Naive thymus-derived CD4-positive, alpha-beta T cell (primary cell): ENCODE measurements at places on chromosomes 4 and X.
A peak's percentile ranks its signal among the peaks of the same experiment; 100 is the strongest.

- no peaks in the 10 kb centered on the region for H3K27me3 ChIP-seq
- DNase-seq: no peak
- H3K27ac ChIP-seq: no peak overlapping the region
- H3K36me3 ChIP-seq: no peaks in the 10 kb centered on the region
- H3K4me1 ChIP-seq: no peaks in the 10 kb centered on the region
Observed at GRCh38 chrX:151973851-151974335, 583 bp downstream of the GABRE start.

DNA sequence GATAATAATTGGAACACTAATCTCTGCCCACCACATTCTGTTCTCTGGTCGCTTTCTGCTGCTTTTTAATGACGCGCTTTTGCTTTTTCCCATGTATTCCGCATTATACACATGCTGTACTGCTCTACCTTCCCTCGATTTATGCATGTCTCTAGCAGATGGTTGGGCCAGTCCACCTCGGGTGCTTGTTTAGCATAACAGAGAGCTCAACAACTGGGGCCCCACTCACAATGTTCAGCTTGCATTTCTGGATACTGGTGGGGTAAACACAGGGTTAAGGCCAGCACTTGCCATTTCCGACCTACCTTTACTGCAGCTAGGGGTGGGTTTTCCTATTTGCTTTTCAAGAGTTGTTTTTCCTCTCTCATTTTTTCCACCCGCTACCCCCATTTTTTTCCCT is 255.8 kb downstream of the SOX3 start:
- H3K27ac ChIP-seq: no peak overlapping the region
- H3K4me3 ChIP-seq: no peak overlapping the region
- no peaks in the 10 kb centered on the region for H3K27me3 ChIP-seq
- H3K4me1 ChIP-seq: no peaks in the 10 kb centered on the region
- no peak for DNase-seq

GRCh38 chr4:132276185-132276584 is 872.9 kb upstream of the PCDH10 start:
- no peaks in the 10 kb centered on the region for H3K36me3 ChIP-seq
- no peak for DNase-seq
- H3K4me3 ChIP-seq: no peak overlapping the region
- no peak overlapping the region for H3K27ac ChIP-seq

GRCh38 chr4:170526471-170526870 is 436.7 kb upstream of the AADAT start:
- no peaks in the 10 kb centered on the region for H3K4me1 ChIP-seq
- no peaks in the 10 kb centered on the region for H3K27me3 ChIP-seq
- H3K36me3 ChIP-seq: no peaks in the 10 kb centered on the region
- DNase-seq: no peak
- no peak overlapping the region for H3K27ac ChIP-seq
- no peak overlapping the region for H3K4me3 ChIP-seq

DNA sequence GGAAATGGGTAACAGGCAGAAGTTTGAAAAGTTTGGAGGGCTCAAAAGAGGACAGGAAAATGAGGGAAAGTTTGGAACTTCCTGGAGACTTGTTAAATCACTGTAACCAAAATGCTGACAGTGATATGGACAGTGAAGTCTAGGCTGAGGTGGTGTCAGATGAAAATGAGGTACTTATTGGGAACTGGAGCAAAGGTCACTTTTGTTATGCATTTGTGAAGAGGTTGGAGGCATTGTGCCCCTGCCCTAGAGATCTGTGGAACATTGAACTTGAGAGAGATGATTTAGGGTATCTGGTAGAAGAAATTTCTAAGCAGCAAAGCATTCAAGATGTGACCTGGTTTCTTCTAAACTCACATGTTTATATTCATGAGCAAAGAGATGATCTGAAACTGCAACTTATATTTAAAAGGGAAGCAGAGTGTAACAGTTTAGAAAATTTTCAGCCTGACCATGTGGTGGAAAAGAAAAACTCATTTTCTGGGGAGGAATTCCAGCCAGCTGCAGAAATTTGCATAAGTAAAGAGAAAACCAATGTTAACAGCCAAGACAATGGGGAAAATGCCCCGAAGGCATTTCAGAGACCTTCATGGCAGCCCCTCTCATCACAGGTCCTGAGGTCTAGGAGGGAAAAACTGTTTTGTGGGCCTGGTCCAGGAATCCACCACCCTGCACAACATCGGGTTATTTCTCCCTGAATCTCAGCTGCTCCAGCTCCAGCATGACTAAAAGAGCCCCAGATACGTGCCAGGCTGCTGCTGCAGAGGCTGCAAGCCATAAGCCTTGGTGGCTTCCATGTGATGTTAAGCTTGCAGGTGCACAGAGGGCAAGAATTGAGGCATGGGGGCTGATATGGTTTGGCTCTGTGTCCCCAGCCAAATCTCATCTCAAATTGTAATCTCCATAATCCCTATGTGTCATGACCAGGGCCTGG is 632.5 kb upstream of the GNPDA2 start:
- no peak overlapping the region for H3K4me3 ChIP-seq
- no peak for DNase-seq
- no peaks in the 10 kb centered on the region for H3K36me3 ChIP-seq

DNA sequence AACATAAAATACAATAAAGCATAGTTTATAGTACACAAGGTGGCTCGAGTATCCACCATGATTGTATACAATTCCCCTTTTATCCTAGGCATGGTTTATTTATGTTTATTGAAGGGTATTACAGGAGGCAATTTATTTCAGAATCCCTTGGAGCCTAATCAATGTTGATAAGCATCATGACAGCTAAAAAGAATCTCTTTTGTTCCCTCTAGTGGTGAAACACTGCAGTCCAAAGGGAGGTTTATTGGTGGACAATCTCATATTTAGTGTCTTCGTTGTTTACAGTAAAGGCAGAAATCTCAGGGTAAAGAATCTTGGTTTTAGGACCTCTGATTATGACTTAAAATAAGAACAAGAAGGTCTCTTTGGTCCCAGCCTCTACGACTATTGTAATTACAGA is 1712.5 kb downstream of the C4orf33 start:
- no peak for DNase-seq
- no peaks in the 10 kb centered on the region for H3K4me1 ChIP-seq
- H3K27me3 ChIP-seq: no peaks in the 10 kb centered on the region
- H3K4me3 ChIP-seq: no peak overlapping the region
- H3K27ac ChIP-seq: no peak overlapping the region

DNA sequence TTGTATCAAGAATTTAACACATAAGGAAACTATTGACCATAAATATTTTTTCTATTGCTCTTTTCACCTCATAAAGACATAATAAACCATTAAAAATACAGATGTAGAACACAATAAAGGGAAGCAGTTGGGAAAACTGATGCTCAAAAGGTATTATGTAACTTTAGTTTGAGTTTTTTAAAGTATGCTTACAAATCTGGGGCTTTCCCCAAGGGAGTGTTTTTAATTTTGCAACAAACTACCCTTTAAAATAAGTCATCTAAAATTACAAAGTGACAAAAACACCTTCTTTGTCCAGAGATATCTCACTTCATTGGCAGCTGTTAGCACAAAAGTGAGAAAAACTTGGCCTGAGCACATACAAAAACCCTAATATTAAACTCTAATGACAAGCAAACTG is 55.0 kb downstream of the PRDM5 start:
- no peaks in the 10 kb centered on the region for H3K27me3 ChIP-seq
- no peaks in the 10 kb centered on the region for H3K36me3 ChIP-seq
- H3K27ac ChIP-seq: no peak overlapping the region
- H3K4me1 ChIP-seq: no peaks in the 10 kb centered on the region
- H3K4me3 ChIP-seq: no peak overlapping the region

- no peaks in the 10 kb centered on the region for H3K27me3 ChIP-seq
- H3K4me3 ChIP-seq: no peak overlapping the region
- H3K36me3 ChIP-seq: no peaks in the 10 kb centered on the region
- H3K27ac ChIP-seq: no peak overlapping the region
Observed at GRCh38 chr4:8502836-8503585, 62.4 kb downstream of the TRMT44 start.

DNA sequence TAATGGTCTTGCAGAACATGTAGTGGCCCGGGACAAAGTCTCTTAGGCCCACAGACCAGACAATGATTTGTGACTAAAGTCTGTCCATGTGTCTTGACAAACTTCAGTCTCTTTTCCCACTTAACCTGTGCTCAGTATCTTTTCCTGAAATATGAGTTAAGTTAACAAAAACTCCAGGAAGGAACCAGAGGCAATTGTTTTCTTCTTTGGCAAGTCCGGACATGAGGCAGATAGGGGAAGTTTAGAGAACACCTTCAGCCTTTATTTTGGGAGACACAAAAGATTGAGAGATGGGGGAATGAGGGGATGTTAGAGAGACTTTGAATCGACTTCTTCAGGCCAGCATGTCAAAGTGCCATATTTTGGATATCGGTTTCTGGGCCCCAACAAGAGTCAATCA is 80.2 kb upstream of the FRMPD4 start:
- H3K4me3 ChIP-seq: no peak overlapping the region
- no peaks in the 10 kb centered on the region for H3K4me1 ChIP-seq
- no peaks in the 10 kb centered on the region for H3K36me3 ChIP-seq
- H3K27ac ChIP-seq: no peak overlapping the region
- H3K27me3 ChIP-seq: no peaks in the 10 kb centered on the region

GRCh38 chrX:44349561-44349960 is 6.1 kb upstream of the EFHC2 start:
- DNase-seq: no peak
- no peak overlapping the region for H3K27ac ChIP-seq
- no peak overlapping the region for H3K4me3 ChIP-seq
- H3K4me1 ChIP-seq: peaks cover 14% of the 10 kb centered on the region

DNA sequence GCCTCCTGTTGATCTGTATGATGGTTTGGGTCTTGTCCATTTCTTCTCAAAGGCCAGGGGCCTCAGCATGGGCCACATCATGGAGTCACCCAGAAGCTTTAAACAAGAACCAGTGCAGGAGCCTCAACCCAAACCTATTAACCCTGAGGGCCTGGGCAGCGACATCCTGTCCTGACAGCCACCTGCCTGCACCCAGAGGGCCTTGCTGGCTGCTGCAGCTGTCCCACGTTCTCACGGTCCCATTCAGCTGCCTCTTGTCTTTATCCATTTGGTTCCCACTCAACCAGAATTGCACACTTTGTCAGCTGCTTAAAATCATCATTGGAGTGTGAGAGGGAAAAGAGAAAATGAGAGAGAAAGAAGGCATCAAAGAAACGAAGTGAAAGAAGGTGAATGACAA is 21.6 kb downstream of the C4orf50 start:
- no peak for DNase-seq
- H3K27ac ChIP-seq: no peak overlapping the region
- no peaks in the 10 kb centered on the region for H3K4me1 ChIP-seq
- H3K27me3 ChIP-seq: no peaks in the 10 kb centered on the region

DNA sequence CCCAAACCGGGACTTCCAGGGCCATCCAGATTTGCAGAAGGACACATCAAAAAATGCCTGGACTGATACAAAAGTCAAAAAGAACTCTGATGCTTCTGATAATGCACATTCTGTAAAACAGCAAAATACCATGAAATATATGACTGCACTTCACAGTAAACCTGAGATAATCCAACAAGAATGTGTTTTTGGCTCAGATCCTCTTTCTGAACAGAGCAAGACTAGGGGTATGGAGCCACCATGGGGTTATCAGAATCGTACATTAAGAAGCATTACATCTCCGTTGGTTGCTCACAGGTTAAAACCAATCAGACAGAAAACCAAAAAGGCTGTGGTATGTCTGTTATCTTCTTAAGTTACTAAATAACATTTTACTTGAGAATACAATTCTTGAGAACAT is 9.2 kb downstream of the PLK4 start:
- H3K36me3 ChIP-seq: no peaks in the 10 kb centered on the region
- H3K27me3 ChIP-seq: no peaks in the 10 kb centered on the region

DNA sequence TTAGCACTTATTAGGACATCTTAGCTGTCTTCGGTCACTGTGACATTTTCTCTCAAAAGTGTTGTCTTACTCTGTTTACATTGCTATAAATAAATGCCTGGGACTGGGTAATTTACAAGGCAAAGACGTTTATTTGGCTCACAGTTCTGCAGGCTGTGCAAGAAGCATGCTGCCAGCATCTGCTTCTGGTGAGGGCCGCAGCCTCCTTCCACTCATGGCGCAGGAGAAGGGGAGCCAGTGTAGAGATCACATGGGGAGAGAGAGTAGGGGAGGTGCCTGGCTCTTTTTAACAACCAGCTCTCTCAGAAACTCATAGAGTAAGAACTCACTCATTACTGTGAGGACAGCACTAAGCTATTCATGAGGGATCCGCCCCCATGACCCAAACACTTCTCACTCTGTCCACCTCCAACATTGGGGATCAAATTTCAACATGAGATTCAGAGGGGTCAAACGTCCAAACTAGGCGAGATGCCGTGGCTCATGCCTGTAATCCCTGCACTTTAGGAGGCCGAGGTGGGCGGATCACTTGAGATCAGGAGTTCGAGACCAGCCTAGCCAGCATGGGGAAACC is 43.5 kb upstream of the HERC6 start:
- H3K27ac ChIP-seq: no peak overlapping the region
- no peak overlapping the region for H3K4me3 ChIP-seq
- H3K4me1 ChIP-seq: no peaks in the 10 kb centered on the region
- no peaks in the 10 kb centered on the region for H3K27me3 ChIP-seq
- DNase-seq: no peak
- no peaks in the 10 kb centered on the region for H3K36me3 ChIP-seq

GRCh38 chr4:86968547-86968946 is 33.7 kb downstream of the AFF1 start:
- no peaks in the 10 kb centered on the region for H3K27me3 ChIP-seq
- H3K4me1 ChIP-seq: no peaks in the 10 kb centered on the region
- no peak overlapping the region for H3K27ac ChIP-seq
- no peaks in the 10 kb centered on the region for H3K36me3 ChIP-seq
- H3K4me3 ChIP-seq: no peak overlapping the region
- no peak for DNase-seq

- peak; percentile 22 for DNase-seq
- H3K4me1 ChIP-seq: peaks cover 18% of the 10 kb centered on the region
- H3K27me3 ChIP-seq: no peaks in the 10 kb centered on the region
- peak overlapping the region; percentile 51 for H3K4me3 ChIP-seq
Observed at GRCh38 chr4:2961421-2961810, 1.8 kb downstream of the NOP14 start.
